ENCODE measurements at places on chromosomes 16 and 17. TPM values are rescaled to one million over a fixed set of nuclear protein-coding genes. Genes with fewer than 3 reads are reported as not detected.
A peak's percentile ranks its signal among the peaks of the same experiment; 100 is the strongest.

The CACNA1H gene
- polyA plus RNA-seq = 9.3 TPM

The CMTM2 gene
- polyA plus RNA-seq = 1.1 TPM

The OMG gene
- 5.5 TPM for polyA plus RNA-seq

The VAT1L gene
- 6.4 TPM for polyA plus RNA-seq

The C16orf74 gene
- 13.4 TPM for polyA plus RNA-seq

The ZFHX3 gene
- polyA plus RNA-seq = 20.7 TPM

The C16orf86 gene
- polyA plus RNA-seq = 2.2 TPM

The GPR179 gene
- 0.60 TPM for polyA plus RNA-seq

The HOXB5 gene
- polyA plus RNA-seq = 29.4 TPM

The SMIM5 gene
- polyA plus RNA-seq = 2.0 TPM

DNA sequence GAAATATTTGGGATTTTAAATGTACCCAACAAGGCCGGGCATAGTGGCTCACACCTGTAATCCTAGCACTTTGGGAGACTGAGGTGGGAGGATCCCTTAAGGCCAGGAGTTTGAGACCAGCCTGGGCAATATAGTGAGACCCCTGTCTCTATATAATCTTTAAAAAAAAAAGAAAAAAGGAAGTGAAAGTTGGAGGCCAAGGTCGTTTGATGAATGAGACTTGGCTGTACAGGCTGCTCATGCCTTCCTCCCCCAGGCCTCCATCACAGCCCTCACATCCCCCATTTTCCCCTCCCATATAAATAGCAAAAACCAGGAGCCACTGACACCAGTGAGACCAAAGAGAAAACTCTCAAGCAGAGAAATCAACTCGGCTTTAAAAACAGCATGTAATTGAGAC lies 3.3 kb upstream of the CA7 start:
- DNase-seq = no peak

DNA sequence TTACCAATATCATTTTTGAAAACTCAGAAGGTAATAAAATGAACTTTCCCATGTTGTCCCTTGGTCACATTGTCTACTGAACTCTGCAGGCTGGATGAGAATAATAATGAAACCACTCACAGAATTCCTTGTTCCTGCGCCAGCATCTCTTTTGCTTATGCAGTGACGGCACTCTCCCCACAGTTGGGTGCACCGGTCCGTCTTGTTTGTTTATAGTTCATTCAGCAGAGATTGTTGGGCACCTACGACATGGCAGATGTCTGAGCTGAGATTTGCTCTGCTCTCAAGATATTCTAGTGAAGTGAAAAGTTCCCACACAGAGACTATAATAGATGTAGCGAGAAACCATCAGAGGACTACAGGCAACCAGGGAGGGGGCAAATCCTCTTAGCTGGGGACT lies 375.7 kb upstream of the CDH11 start:
- no peak for DNase-seq

- DNase-seq = no peak
These were observed 94.7 kb downstream of the ZNF778 start for GRCh38 chr16:89312194-89312593.

DNA sequence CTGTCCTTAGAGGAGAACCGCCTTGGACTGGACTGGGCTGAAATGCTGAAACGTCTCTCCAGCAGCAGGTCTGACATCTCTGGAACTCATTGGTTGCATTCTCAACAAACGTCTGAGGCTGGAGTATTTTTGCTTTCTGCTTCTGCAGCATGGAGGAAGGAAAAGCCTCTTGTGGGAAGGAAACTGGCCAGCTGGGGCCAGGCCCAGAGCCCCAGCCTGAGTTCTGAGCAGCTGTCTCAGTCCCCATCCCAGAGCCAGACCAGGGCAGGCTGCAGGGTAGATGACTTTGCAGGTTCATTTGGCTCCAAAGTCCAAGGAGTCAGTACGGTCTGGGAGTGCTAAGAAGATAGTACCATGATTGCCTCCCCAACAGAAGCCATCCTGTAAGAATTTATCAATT lies 18.3 kb downstream of the TEKT3 start:
- DNase-seq = no peak

DNA sequence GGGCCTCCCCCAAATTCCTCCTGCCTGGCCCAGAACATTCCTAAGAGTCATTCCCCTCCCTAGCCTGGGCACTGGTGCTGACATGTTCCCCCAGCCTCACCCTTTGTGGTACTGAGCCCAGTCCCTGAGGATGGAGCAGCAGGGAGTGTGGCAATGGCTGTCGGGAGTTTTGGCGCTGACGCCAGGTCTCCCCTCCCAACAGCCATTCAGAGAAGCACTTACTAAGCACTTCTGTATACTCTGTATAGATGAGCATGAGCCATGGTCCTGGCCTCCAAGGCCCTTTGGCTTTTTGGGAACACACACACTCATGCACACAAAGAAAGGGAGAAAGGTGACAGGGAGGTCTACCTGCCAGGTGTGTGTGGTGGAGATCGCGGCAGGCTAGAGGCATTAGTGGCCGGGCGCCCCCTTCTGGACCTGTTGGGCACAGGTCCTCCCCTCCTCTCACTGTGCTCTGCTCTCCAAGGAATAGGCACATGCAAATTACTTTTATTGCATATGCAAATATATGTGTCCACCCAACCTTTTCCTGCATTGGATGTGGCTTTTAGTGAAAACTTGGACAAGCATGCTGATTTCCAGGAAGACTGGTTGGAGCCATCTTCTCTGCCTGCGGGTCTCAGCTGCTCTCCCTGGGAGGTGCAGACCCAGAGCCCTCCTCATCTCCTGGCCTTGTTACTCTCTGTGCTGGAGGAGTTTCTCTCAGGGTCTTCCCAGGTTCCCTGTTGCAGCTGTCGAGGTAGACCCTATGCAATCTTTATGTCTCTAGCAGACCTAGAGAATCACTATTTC lies 17.4 kb upstream of the C17orf107 start:
- no peak for DNase-seq

DNA sequence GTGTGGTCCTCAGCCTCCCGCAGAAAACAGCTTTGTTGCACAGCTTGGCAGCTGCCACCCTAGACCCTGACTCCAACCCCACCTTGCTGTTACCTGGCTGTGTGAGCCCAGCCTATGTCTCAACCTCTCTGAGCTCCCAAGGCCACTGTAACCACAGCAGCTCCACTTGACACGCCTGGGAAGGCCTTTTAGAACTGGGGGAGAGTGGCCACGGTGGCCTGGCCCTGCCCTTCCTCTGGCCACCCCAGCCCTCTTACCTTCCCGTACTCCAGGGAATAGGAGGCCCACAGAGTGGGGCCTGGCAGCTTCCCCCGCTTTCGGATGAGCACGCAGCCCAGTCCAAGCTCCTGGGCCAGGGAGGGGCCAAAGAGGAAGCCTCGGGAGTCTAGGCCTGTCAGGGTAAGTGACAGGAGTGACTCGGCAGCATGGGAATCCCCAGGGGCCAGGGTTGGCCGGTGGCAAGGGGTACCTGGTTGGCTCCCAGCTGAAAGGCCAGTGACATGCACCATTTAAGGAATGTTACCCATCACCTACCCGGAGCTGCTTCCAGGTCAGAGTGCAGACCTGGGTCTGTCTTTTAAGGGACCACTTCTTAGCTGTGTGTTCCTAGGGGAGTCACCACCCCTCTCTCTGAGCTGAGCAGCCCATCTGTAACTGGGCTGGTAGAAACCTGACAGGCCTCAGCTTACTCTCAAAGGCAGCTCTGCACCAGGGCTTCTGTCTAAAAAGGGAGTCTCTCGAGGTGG lies 1.4 kb downstream of the APRT start:
- no peak for DNase-seq

GRCh38 chr16:81633680-81634379 lies 145.3 kb upstream of the PLCG2 start:
- no peak for DNase-seq

- no peak for DNase-seq
These were observed 17.9 kb downstream of the SMCR8 start for GRCh38 chr17:18332909-18333489.

- no peak for DNase-seq
These were observed 66.7 kb downstream of the SREBF1 start for GRCh38 chr17:17769869-17770631.

GRCh38 chr17:50691550-50692447 lies 15.9 kb downstream of the ANKRD40 start:
- peak; percentile 50 for DNase-seq

DNA sequence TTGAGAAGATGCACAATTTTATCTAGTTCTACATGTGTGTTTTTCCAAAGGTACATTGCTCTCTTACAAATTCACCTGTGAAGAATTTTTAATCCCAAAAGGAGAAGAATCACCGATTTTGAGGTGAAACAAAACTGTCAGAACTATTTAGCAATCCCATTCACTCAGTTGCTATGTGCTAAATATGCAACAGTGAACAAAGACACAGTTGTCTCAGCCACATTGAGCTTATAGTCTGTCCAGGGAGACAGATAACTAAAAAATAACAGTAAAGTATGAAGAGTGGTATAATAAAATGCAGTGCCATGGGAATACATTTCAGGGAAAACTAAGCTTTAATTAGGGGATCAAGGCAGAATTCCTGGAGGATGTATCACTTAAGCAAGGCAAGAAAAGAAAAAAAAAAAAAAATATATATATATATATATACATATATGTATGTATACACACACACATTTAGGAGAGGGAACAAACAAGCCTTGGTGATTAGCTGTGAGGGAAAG lies 110.4 kb downstream of the SPAG9 start:
- no peak for DNase-seq

DNA sequence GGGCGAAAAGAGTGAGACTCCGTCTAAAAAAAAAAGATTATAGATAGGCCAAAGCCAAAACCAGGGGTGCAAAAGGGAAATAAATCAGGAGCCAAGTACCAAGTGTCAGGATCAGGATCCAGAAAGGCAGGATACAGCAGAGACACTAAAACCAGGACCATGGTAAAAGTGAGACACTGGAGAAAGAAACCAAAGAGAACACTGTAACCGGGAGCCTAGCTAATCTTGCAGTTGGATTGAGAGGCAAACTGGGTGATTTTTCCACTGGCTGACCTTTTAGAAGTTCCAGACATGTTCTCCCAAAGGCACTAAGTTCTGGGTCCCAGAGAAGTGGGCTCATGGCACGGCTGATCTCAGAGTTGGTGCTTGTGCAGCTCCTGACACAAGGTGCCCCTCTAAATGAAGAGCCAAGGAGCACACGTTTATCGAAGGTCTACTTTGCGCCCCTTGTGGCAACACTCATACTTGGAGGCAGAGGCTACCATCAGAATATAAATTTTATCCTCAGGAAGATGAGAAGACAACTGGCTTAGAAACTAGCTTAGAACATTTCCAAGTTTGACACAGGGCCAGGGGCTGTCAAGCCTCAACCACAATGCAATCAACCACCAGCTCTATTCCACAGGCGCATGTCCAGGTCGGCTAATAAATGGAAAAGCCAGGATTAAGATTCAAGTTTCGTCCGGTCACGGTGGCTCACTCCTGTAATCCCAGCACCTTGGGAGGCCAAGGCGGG lies 27.5 kb upstream of the HELZ start:
- no peak for DNase-seq

- DNase-seq = no peak
These were observed 953 bp upstream of the NSMCE1 start for GRCh38 chr16:27269300-27270150.

DNA sequence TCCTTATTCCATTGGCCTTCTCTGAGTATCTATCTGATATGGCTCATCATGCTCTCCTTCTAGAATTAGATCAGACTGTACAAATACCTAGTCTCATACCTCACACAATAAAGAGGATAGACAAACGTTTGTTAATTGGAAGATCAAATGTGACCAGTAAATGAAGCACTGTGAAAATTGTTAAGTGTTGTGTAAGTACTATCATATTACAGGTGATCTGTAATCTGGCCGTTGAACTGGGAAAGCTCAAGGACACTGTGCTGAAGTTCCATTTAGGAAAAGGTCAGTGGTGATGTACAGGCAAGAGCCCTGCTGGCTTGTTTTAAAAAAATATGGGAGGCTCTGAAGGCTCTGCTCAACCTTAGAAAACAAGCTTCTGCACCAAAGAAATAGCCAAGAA lies 38.5 kb upstream of the CORO6 start:
- DNase-seq = no peak

- DNase-seq = no peak
These were observed 113.8 kb downstream of the SLC39A11 start for GRCh38 chr17:72978593-72979218.

GRCh38 chr17:39527220-39527813 lies 66.0 kb downstream of the CDK12 start:
- no peak for DNase-seq

GRCh38 chr16:28309811-28310311 lies 17.5 kb downstream of the SBK1 start:
- no peak for DNase-seq

DNA sequence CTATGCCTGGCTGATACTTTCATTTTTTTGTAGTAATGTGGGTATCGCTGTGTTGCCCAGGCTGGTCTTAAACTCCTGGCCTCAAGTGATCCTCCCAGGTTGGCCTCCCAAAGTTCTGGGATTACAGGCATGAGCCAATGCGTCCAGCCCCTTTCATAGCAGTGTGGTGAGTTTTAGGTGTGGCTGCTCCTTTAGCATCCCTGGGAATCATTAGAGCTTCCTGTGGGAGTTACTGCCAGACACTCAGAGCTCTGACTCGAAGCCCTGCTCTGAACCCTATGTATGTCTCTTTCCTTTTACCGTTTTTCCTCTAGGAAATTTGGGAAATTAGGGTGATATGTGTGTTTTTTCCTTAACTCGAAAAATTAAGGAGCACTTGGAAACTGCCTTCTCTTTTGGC lies 44.5 kb downstream of the NDE1 start:
- DNase-seq = no peak

- no peak for DNase-seq
These were observed 105.7 kb downstream of the RPTOR start for GRCh38 chr17:80650331-80650672.

DNA sequence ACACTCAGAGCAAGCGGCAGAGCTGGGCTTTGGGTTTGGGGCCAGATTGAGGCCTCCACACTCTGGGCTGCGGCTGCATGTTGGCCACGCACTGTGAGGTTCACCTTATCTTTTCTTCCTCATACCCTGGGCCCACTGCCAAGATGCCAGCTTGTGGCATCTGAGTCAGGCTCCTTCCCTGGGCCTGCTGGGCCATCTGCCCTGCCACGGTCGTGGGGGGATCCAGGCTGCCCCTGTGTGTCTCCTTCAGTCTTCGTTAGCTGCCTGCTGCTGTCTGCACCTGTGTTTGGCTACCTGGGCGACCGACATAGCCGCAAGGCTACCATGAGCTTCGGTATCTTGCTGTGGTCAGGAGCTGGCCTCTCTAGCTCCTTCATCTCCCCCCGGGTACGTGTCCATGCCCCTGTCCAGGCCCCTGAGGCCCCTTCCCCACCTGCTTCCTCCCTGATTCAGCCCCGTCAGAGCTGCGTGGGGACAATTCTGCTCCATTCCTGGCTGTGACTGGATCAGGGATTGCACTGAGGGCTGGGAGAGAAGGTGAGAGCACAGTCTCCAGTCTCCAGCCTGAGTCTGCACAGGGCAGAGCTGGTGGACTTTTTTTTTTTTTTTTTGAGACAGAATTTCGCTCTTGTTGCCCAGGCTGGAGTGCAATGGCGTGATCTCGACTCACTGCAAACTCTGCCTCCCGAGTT lies 11.2 kb downstream of the SPNS3 start:
- DNase-seq = no peak

DNA sequence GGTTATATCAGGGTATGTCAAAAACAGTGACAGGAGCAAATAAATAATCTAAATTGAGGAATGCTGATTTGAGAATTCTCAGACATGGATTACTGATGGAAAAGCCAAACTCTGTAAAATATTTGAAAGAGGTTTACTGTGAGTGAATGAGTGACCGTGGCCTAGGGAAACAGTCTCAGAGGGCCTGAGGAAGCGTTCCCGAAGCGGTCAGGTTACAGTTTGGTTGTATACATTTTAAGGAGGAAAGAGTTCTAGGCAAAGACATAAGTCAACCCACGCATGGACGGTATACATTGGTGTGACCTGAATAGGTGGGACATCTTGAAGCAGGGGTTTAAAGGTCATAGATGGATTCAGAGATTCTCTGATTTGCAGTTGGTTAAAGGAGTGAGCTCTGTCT lies 771.7 kb downstream of the KCNJ18 start:
- no peak for DNase-seq
